Daoy (cell line): ENCODE measurements at places on chromosomes 2 and 18. TPM values are rescaled to one million over a fixed set of nuclear protein-coding genes. Genes with fewer than 3 reads are reported as not detected.

The MC2R gene
- not detected in 2 replicates for total RNA-seq

The RALB gene
- 37.7 and 39.5 TPM in 2 replicates for total RNA-seq

The GKN2 gene
- total RNA-seq: 0.06 TPM in 1 of 2 replicates, not detected in the other

The AQP12A gene
- total RNA-seq: not detected in 2 replicates

The REG3A gene
- total RNA-seq: not detected in 2 replicates

The B4GALT6 gene
- total RNA-seq: 5.8 and 6.0 TPM in 2 replicates

The AMER3 gene
- total RNA-seq: not detected in 2 replicates

DNA sequence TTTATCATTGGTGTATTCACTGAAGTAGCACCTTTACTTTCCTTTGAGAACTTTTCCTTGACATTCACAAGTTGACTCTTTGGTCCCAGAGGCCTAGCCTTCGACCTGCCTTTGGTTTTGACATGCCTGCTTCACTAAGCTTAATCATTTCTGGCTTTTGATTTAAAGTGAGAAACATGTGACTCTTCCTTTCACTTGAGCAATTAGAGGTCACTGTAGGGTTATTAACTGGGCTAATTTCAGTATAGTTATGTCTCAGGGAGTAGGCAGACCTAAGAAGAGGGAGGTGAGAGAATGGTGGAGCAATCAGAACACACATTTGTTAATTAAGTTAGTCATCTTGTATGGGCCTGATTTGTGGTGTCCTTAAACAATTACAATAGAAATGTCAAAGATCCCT, 1040.7 kb upstream of the SLC39A10 start:
- DNase-seq: no peak

DNA sequence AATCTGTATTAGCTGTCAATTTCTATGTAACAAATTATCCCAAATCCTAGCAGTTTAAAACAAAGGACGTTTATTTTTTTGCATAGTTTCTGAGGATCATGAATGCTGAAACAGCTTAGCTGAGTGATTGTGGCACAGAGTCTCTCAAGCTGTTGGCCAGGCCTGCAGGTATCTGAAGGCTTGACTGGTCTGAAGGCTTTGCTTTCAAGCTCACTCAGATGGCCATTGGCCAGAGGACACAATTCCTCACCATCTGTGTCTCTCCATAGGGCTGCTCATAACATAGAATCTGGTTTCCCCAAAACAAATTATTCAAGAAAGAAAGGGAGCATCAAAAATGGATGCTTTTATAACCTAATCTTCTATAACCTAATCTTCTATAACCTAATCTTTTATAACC, 33.7 kb downstream of the UNC80 start:
- no peak for DNase-seq

DNA sequence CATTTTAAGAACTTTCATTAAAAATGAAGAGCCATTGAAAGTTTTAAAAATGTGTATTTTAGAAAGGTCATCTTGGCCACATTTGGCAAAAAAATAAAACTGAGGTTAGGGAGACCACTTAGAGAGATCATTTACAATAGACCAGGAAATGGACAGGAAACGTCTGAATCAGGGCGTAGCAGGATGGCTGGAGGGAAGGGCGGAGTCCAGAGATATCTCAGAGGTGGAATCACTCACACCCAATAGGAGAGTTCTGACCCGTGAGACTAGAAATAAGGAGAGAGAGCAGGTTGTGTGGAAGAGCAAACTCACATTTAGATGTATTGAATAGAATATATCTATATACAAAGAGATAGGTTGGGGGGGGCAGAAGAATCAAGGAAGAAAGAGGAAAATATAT, 373.4 kb downstream of the METTL4 start:
- peak; percentile 8 for DNase-seq

GRCh38 chr2:182915369-182916326, 49.2 kb upstream of the FRZB start:
- peak; percentile 66 for DNase-seq

- DNase-seq: peak; percentile 5
Measured at GRCh38 chr2:57330447-57330846, 716.2 kb upstream of the VRK2 start.

DNA sequence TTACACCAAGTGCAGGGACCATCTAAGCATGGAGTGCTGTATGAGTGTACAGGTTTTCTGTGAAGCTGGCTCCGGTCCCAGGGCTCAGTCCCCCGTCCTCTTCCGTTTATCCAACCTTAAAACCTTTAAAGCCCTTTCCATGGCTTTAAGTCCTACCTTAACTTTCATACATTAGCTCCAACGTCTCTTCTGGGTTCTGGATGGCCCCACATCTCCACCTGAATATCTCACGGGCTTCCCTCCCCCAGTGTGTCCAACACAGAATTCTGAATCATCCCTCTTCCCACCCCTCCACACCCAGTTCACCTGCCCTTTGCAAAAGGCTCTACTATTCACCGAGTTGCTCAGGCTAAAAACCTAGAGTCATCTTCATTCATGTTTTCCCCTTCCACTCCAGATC, 12.8 kb downstream of the ARHGAP25 start:
- no peak for DNase-seq

GRCh38 chr2:233186851-233187250, 64.6 kb upstream of the ATG16L1 start:
- no peak for DNase-seq

- peak; percentile 38 for DNase-seq
Measured at GRCh38 chr18:11512096-11513025, 97.0 kb upstream of the SLC35G4 start.

GRCh38 chr2:237915576-237915975, 51.2 kb upstream of the UBE2F start:
- no peak for DNase-seq

- no peak for DNase-seq
Measured at GRCh38 chr2:84327645-84328249, 131.3 kb downstream of the SUCLG1 start.
